ENCODE measurements at places on chromosomes 16 and 17.

DNA sequence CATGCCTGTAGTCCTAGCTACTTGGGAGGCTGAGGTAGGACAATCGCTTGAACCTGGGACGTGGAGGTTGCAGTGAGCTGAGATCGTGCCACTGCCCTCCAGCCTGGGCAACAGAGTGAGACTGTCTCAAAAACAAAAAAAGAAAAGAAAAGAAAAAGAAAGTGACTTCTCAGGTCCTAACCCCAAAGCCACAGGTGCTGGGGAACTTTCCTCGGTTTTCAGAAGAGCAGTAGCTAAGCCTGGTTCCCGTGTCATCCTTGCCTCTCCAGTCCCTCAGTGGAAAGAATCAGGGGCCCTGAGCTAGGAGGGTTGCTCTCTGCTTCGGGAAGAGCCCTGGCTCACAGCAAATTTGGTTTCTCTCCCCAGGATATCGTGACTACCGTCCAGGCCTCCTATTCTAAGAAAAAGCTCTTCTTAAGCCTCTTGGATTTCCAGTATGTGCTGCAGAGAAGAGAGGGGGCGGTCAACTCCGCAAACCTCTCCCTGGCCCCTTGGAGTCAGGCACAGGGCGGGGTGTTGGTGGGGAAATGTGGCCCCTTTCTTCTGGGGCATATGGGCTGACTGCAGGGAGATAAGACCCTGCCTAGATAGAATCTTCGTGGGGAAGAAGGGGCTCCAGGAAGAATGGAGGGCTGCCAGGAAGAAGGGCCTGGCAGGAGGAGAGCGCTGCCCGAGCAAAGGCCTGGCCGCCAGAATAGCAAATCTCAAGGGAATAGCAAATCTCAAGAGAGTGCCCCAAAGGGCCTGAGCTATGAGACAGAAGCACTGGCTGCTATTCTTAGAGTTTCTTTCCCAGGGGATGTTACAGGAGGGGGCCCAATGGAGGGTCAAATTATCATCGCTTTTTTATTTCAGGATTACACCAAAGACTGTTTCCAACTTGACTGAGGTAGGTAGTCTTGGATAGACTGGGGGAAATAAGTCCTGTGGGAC lies 8.3 kb upstream of the NLRC5 start:
- no peak for DNase-seq

DNA sequence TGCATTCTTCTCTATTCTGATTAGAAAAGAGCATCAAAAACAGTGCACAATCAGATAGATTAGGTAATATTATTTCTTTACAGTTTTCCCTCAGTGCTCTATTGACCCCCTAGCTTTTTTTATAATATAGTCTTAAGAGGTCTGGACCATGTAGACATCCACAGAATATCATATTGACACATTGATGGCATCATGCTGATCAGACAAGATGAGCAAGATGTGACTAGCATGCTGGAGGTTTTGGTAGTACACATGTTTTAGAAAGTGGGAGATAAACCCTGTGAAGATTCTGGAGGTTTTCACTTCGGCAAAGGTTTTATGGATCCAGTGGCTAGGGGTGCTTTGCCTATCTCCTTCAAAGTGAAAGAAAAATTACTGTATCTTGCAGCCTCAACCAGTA lies 2.8 kb upstream of the ABCA8 start:
- no peak for DNase-seq

GRCh38 chr17:27245230-27245696 lies 48.7 kb upstream of the WSB1 start:
- DNase-seq: peak; percentile 24

DNA sequence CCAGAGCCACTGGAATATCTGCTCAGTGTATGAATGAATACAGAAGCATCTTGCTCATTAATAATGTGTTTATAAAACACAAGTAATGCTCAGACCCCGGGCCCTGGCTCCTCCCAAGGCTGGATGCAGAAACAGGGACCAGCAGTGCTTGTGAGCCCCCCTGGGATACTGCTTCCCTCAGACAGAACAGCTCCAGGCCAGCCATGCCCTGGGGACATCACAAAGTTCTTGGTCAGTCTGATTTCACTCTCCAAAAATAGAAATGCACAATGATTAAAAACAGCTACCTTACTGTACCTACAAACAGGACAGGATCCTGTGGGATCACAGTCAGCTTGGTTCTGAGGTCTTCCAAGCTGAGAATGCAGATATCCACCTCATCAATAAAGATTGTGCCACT lies 68.2 kb downstream of the ABCC12 start:
- DNase-seq: no peak

- DNase-seq: peak; percentile 39
These were observed 3.1 kb upstream of the HOXB2 start for GRCh38 chr17:48547808-48548522.

- no peak for DNase-seq
These were observed 20.6 kb downstream of the NTAN1 start for GRCh38 chr16:15035163-15035729.

DNA sequence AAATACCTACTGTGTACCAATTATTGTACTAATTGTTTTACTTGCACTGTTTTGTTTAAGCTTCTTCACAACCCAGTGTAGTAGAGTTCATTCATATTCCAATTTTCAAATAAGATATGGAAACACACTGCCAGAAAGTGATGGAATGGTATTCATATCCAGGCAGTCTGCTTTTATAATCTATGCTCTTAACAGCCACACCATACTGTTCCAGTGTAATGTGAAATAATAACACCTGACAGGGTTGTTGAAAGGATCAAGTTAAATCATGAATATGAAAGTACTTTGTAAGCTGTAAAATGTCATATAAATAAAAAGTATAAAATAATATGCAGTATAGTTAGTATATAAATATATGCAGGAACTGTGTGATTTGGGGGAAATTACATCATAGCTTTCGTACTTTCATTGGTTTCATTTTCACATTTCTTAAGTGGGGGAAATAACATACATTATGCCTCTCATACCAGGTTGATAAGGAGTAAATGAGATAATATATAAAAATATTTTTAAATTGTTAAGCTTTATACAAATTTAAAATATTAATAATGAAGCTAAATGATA lies 230.8 kb downstream of the TANC2 start:
- no peak for DNase-seq

DNA sequence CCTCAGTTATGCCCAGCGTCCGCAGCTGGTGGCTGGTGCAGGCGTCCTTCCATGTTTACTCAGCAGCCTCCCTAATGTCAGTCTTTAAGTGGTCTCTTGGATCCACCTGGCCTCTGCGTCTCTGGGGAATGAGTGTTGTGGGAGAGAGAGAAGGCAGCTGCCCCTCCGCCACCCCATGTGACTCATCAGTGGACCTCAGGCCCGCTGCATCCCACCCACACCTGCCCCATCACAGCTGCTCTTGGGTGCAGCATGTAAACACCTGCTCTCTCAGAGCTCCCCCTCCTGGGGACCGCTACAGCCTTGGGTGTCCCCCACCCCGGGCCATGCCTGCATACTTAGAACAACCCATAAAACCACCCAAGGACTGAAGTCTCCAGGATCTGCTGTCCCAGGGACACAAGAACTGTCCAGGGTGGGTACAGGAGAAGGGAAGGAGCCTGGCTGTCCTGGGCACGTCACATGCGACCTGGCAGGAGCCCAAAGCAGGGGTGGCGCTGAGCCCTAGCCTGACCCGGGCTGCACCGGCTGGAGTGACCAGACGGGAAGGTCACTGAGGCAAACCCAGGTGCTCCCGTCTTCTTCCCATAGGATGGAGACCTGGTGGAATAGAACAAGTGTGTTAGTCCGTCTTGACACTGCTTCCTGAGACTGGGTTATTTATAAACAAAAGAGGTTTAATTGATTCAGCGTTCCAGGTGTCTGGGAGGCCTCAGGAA lies 4.2 kb downstream of the C16orf90 start:
- no peak for DNase-seq

DNA sequence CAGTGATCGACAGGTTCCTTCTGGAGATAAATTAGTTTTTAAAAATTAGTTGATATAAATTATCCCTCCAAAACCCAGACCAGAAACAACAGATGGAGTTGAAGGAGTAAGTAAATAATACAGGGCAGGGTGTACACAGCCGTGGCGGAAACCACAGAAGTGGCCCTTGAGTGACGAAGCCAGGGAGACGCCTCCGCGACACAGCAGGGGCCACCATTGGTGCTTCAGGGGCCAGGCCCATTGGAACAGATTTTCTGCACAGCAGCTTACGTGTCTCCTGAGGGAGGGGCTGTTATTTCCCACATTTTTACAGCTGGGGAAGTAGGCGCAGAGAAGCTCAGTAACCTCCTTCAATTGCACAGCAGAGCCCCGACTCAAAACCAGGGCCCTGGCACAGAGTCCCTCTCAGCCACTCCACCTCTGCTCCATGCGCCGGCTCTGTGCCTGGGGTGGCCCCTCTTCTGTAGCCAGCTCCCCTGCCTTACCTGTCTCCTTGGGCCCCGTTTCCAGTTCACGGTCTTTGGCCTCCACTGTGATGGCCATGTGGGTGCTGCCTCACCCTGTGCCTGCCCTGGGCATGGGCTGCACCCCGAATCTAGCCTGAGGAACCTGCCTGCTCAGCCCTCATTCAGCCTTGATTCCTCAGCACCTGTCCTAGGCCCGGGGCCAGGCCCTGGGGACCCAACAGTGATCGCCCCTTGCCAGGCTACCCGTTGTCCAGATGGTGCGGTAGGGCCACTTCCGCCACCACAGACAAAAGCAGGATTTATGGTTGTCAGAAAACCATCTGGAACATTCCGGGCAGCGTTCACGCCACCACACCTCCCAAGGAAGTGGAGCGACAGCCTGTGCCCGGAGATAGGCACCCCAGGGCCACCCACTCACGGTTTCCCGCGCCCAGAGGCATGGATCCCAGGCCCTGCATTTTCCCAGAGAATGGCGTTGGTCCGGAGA lies 128.5 kb upstream of the GSE1 start:
- no peak for DNase-seq

DNA sequence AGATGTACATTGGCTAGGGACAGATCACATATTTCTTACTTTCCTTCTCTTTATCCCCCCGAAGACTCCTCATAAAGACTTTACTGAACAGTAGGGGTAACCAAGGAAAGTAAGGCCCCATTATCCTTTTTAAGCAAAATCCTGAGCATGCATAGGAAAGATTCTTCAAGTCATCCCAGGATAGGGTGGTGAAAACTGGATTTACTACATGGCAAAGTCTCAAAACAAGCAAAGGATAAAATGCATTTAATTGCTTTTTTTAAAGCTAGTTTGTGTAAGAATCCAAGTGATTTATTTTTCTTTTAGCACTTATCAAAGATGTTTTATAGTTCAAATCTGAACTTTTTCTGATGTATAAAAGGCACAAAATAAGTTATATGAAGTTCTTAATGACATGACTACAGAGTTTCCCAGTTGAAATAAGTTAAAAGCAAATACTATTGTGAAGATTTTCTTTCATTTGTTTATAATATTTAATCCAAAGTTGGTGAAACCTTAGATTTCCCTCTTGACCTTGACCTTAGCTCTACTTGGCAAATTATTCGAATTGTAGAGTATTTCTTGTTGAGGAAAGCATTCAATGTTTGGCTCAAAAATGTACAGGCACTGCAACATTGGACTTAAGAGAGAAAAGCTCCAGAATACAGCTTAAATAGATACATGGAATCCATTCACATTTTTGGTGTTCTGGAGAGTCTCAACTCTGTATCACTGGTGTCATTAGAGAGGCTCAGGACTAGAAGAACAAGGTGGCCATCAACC lies 104.3 kb downstream of the ABCA8 start:
- no peak for DNase-seq

GRCh38 chr16:75042426-75043174 lies 43.8 kb downstream of the ZNRF1 start:
- no peak for DNase-seq

GRCh38 chr16:84121007-84121406 lies 4.3 kb upstream of the MBTPS1 start:
- DNase-seq: no peak

DNA sequence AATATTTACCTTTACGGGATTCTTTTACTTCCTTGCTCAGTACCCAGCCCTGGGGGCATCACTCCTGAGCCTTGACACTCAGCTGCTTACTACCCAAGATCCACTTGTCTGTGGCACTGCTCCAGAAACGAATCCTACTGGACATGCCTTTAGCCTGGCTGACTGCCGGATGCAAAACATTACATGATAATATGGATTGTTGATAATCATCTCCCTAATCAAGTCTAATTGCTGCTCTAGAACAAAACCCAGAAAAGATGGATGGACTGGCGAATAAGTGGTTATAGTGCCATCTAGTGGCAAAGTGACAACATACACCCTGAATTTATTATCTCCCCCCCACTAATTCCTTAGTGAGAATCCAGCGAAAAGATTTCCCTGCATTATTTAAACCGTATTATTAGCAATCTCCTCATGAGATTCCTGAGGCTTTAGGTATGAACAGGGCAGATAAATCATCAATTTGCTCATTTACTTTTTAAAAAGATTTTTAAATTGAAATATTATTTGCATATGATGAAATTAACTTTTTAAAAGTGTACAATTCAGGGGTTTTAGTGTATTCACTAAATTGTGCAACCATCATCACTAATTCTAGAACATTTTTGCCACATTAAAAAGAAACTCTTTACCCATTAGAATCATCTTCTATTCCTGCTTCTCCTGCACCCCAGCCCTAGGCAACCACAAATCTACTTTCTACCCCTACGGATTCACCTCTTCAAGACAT lies 61.6 kb downstream of the RGS9 start:
- peak; percentile 3 for DNase-seq

DNA sequence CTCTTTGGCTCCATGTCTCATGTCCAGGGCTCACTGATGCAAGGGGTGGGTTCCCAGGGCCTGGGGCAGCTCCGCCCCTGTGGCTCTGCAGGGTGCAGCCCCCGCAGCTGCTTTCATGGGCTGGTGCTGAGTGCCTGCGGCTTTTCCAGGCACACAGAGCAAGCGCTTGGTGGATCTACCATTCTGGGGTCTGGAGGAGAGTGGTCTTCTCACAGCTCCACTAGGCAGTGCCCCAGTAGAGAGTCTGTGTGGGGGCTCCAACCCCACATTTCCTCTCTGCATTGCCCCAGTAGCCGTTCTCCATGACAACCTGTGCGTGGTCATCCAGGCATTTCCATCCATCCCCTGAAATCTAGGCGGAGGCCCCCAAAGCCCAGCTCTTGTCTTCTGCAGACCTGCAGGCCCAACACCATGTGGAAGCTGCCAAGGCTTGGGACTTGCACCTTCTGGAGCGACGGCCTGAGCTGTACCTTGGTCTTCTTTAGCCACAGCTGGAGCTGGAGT lies 5.2 kb downstream of the IL32 start:
- no peak for DNase-seq

GRCh38 chr16:13056607-13057006 lies 155.2 kb downstream of the SHISA9 start:
- DNase-seq: no peak

- peak; percentile 53 for DNase-seq
These were observed 589 bp downstream of the XYLT2 start for GRCh38 chr17:50346313-50347116.

GRCh38 chr17:83024218-83024971 lies 55.0 kb upstream of the METRNL start:
- no peak for DNase-seq

DNA sequence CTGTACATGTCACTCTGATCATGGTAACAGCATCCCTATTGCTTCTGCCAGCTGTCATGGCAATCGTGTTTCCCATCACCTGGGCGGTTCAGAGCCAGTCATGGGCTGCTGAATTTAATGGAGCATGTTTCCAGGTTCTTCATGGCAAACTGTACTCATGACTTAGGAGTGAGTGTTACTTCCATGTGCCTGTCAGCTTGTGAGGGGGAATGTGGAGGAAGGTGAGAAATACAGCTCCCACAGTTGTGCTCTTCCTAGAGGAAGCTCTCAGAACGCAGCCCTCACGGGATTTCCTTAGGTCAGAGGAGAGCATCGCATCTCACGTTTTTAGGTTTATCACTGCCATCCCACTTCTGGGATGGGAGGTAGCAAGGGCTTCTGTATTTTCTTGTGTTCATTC lies 28.0 kb upstream of the ARHGAP23 start:
- no peak for DNase-seq
